NCI-H2171 (cell line): ENCODE measurements at places on chromosomes 12 and 14.

- DNase-seq = no peak
Observed at GRCh38 chr14:106586098-106586704, 1059.8 kb downstream of the TMEM121 start.

- DNase-seq = no peak
Observed at GRCh38 chr14:36019126-36019525, 157.4 kb downstream of the PTCSC3 start.

GRCh38 chr12:65330331-65330730 is 51.8 kb downstream of the MSRB3 start:
- no peak for DNase-seq

DNA sequence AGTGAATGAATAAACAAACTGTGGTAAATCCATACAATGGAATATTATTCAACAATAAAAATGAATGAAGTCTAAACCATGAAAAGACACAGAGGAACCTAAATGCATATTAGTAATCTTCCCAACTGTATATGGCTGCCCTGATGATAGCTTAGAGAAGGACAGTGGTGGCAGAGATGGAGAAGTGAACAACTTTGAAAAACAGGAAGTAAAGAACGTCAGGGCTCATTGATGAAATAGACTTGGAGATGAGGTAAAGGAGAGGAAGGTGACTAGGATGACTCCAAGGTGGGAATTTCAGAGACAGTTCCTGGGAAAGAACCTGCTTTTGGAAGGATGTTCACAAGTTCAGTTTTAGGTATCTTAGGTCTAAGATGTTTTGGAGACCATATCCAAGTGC is 36.3 kb upstream of the NT5DC3 start:
- DNase-seq = no peak

GRCh38 chr12:121748571-121749265 is 36.2 kb downstream of the TMEM120B start:
- no peak for DNase-seq

DNA sequence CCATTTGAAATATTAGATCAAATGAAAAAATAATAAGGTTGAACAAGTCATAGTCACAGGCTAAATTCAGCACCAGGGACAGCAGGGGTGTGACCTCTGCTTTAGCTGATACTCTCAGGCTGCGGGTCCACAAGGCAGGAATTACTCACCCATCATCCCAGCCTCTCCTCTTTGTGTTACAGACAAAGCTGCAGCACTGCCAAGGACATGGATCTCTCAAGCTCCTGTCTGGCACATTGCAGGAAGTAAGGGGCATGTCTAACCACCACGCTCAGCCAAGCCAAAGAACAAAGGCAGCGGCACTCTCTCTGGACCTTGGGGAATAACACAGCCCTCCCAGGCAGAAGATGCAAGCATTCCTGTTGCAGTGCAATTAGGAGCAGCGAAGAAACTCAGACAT is 783.8 kb downstream of the VRK1 start:
- no peak for DNase-seq

- DNase-seq = no peak
Observed at GRCh38 chr12:68915055-68915454, 17.9 kb downstream of the CPM start.
